ENCODE measurements at places on chromosomes 12 and 14.

- DNase-seq, result no peak
Observed at GRCh38 chr12:29275834-29276233, 105.1 kb downstream of the ERGIC2 start.

- DNase-seq, result no peak
Observed at GRCh38 chr14:90503582-90503981, 106.8 kb downstream of the CALM1 start.

- DNase-seq, result no peak
Observed at GRCh38 chr12:611721-612120, 51.5 kb downstream of the NINJ2 start.

- DNase-seq, result no peak
Observed at GRCh38 chr12:67632005-67632404, 16.5 kb upstream of the DYRK2 start.

DNA sequence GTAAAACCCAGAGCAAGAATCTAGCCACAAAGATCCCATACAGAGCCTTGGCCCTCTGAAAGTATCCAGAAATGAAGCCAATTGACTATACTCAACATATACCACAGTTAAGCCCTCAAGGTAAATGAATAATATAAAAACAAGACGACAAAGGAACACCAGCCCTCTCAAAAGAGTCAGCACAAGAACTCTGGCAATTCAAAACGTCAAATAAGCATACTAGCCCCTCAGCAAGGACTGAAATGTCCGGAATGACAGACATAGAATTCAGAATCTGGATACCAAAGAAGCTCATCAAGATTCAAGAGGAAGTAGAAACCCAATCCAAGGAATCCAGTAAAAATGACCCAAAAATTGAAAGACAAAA lies 49.9 kb downstream of the GTF2A1 start:
- DNase-seq, result no peak

DNA sequence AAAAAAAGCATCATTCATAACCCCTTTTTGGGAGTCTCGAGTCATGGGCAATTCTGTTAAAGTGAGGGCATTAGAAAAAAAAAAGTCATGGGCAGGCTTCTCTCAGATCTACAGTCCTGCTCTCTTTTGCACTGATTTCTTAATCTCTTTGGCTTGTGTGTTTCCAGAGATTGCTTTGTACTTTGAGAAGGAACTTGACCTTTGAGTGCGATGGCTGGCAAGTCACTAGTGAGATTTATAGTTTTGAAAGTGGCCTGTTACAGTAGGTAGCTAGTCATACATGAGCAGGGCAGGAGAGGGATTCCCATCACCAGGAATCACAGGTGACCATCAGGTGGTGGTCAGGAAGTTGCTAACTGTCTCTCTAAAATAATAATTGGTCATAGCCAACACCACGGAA lies 119.6 kb downstream of the KCNMB4 start:
- no peak for DNase-seq

GRCh38 chr14:22200977-22201605 lies 387.9 kb downstream of the DAD1 start:
- no peak for DNase-seq

DNA sequence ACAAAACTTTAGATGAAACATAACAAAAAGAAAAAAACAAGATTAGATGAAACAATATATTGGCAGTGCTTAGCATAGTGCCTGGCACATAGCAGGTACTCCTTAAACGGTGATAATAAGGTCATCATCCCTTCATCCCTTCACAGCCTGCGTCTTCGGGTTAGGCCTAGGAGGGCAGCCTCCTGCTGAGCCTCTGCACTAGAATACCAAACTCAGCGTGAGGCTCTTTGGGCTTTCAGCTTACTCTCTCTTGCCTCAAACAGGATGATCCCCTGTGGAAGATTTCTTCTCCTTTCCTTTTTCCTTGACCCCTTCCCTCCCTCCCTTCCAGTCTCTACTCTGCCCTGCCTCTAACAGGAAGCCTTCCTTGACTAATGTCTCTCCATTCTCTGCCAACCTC lies 14.4 kb upstream of the FIGNL2 start:
- DNase-seq, result no peak

DNA sequence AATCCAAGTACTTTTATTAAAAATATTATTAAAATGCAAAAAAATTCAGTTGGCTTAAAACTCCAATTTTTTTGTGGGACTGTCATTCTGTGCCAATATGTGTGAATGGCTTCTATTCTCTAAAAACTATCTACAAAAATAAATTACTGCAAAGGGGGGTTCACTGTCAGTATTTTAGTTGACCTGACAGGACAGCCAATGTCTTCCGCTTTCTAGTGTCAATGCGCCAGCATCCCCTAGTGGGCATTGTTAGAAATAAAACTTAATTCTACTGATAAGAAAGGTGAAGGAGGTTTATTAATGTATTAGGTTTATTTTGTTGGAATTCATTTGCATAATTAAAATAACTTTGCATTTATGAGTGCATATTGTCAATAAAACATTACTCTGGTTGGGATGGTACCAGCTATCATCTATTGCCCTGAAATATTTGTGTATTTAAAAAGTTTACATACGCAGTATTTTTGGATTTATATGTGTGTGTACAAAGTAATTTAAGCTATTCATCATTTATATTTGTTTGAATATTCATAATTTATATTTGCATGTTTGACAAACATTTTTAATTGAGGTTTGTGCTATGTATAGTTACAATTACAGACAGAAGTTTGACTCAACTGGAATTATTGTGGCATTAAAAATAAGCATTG lies 527.2 kb downstream of the FLRT2 start:
- no peak for DNase-seq

GRCh38 chr14:88941414-88941813 lies 117.0 kb downstream of the TTC8 start:
- DNase-seq, result no peak

GRCh38 chr12:107091989-107092641 lies 1.2 kb downstream of the CRY1 start:
- no peak for DNase-seq

GRCh38 chr12:93733358-93733757 lies 56.2 kb downstream of the CRADD start:
- DNase-seq, result no peak

DNA sequence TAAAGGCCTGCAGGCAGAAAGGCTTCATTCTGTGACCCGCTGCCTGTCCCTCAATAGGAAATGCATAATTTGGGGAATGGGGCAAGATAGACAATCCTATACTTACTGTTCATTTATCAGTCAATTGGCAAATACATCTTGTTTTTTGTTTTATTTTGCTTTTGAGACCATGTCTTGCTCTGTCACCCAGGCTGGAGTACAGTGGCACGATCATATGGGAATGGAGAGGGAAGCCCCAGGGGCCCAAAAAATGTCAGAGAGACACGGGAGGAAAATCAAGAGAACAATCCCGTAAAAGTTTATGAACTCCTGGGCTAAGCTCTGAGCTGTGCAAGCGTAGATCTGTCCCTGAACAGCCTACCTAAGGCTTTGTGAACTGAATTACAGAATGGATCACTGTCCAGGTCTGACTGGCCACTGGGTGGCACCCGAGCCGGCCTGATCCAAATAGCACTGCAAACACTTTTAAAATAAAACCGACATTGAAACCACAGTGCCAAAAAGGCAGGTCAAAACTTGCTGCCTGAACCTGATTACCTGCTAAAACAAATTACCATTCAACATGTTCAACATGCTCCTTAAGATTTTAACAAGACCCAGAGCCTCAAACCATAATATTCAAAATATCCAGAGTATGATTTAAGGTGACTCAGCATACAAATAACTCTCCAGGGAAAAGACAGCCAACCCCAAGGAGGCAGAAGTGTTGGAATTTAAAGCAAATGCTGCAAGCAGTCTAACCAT lies 11.8 kb downstream of the COPS7A start:
- DNase-seq, result peak; percentile 36

DNA sequence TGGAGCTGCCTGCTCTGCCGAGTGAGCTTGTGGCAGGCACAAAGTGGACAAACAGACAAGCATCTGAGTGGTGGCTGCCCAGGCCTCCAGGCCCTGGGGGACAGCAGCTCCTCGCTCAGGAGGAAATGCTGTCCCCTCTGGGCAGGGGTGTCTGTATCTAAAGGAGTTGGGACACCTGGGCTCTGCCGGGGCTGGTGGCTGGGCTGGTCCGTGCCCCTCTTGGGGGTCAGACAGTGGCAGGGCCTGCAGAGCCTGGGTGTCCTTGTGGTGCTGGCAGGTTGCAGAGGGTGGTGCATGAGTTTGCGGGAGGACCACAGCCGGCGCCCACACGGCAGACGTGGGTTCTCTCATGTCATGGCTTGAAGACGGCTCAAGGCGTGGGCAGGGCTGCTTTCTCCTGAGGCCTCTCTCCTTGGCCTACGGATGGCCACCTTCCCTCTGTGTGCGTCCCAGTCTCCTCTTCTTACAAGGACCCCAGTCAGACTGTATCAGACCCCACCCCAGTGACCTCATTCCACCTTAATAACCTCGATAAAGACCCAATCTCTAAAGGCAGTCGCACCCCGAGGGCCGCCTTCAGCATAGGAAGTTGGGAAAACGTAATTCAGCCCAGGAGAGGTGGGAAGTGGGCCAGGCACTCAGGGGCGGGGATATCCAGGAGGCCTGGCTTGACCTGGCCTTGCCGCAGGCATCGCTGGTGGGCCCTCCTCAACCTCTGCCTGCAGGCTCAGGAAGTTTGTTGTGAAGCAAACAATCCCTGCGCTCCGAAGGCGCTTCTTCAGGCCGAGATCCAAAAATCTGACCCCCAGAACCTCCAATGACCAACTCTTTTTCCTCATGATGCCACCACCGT lies 110.0 kb downstream of the KIF26A start:
- no peak for DNase-seq

GRCh38 chr12:52879394-52880351 lies 25.2 kb downstream of the KRT8 start:
- peak; percentile 43 for DNase-seq
